ENCODE measurements at places on chromosomes 13 and 19.

- no peak for DNase-seq
Observed at GRCh38 chr13:46666727-46667456, 113.9 kb downstream of the LRCH1 start.

- no peak for DNase-seq
Observed at GRCh38 chr13:111371720-111372119, 51.3 kb downstream of the TEX29 start.

- no peak for DNase-seq
Observed at GRCh38 chr19:52664461-52664860, 26.3 kb upstream of the ZNF83 start.

- peak; percentile 30 for DNase-seq
Observed at GRCh38 chr19:21604351-21604926, 99.0 kb downstream of the ZNF429 start.

- DNase-seq, result no peak
Observed at GRCh38 chr13:32026623-32027022, 5.0 kb upstream of the FRY start.

DNA sequence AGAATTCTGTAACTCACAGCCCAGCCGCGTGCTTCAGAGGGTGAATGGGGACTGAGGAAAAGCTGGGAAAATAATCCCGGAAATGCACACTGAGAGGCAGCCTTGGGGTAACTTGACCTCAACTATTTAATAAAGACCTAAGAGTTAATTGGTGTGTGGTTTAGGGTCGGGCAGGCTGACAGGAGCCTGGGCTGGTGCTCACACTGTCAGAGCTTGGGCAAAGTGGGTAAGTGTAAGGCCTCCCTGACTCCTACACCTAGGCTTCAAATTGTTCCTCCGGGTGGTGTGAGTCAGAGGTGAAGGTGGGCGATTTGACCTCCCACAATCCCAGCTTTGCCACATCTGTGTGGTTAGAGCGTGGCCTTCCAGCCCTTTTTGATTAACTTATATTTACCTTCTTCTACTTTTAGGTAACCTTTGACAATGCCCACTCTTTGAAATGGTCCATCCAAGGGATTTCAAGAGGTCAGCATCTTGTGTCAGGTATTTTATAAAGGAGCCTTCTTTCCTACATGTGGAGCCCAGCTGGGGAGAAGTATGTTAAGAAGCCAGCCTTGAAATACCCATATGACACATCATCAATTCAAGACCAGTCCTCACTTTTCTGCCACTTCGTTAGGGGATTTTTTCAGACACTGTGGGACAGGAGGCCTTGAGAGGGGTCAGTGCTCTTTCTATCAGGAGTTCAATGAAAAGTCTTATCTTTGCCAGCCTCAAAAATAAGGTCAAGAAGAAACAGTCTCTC, 114.2 kb downstream of the NUFIP1 start:
- no peak for DNase-seq

GRCh38 chr19:10262771-10263170, 8.1 kb upstream of the ICAM1 start:
- no peak for DNase-seq

- DNase-seq, result no peak
Observed at GRCh38 chr19:517721-518597, 10.7 kb downstream of the TPGS1 start.

GRCh38 chr19:46069806-46070341, 29.1 kb upstream of the IGFL4 start:
- DNase-seq, result no peak

DNA sequence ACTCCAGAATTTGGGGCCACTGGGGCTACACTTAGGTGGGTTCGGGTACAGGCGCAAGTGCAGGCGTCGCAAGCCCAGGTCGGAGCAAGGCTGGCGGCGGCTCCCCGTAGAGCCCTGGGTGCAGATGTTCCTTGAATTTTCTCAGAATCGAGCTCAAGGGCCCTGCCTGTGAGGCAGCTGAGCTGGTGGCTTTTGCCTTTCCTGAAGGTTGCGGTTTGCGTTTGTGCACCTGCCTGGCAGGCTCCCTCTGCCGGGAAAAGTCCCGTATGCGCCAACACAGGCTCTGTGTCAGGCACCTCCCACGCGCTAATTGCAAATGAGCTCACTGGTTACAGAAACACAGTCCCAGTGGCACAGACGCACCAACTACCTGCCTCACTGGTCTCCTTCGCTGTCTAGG, 5.9 kb downstream of the DOHH start:
- peak; percentile 69 for DNase-seq

DNA sequence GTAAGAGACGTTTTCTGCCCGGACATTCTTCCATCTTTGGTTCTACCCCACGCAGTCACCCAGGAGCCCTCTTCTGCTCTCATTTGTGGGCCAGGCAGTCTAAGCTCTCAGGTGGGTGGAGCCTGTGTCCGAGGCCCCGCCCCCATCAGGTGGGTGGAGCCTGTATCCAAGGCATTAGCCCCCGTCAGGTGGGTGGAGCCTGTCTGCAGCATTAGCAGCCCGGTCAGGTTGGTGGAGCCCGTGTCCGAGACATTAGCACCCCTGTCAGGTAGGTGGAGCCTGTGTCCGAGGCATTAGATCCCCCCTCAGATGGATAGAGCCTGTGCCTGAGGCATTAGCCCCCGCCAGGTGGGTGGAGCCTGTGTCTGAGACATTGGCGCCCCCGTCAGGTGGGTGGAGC, 45.5 kb upstream of the C13orf46 start:
- peak; percentile 16 for DNase-seq

GRCh38 chr13:76266561-76266960, 619.6 kb downstream of the KCTD12 start:
- no peak for DNase-seq

DNA sequence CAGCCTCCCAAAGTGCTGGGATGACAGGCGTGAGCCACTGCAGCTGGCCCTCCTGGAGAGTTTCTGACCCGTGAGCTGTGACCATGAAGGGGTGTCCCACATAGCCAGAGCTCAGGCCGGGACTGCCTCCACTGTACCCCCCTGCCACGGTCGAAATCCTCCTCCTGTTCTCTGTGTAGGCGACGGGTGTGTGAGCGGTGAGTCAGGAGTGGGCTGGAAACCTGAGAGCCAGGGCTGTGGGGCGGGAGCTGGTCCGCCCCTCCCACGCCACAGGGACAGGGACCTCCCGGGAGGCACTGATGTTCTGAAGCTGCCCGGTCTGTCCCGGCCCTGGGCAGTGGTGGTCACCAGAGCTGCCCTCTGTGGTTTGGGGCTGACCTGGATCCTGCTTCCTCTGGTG, 3.9 kb downstream of the WDR18 start:
- no peak for DNase-seq

DNA sequence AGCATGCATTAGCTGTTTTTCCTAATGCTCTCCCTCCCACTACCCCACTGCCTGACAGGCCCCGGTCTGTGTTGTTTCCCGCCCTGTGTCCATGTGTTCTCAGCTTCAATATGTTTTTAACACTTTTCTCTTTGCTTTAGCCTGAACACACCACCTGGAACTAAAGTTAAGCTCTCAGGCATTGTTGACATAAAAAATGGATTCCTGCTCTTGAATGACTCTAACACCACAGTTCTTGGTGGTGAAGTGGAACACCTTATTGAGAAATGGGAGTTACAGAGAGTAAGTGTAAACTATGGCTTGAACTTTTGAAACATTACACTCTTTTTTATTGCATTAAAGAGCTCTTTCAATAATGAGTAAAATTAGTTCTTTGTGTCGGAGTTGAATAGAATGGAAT, 70.1 kb downstream of the TDRD3 start:
- DNase-seq, result no peak

DNA sequence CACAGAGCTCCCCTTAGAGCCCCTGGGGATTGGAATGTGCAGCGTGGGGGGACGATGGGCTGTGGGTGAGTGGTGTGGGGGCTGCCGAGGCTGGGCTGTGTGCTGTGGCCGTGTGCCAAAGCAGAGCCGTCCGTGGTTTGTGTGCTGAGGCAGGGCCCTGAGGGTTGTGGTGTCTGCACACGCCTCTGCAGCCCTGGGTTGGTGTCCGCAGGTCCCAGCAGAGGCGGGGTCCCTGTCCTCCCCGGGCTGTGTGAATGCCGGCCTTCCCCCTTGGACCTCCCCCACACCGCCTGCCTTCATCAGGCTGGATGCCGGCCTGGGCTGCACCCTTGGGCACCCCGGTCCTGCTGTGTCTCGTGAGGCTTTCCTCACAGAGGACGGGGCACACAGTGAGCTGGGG, 26.1 kb downstream of the DOT1L start:
- DNase-seq, result no peak
